Activated CD4-positive, alpha-beta T cell treated with anti-CD3 and anti-CD28 coated beads for 4 hours (primary cell): ENCODE measurements at places on chromosomes 2 and 18.

DNA sequence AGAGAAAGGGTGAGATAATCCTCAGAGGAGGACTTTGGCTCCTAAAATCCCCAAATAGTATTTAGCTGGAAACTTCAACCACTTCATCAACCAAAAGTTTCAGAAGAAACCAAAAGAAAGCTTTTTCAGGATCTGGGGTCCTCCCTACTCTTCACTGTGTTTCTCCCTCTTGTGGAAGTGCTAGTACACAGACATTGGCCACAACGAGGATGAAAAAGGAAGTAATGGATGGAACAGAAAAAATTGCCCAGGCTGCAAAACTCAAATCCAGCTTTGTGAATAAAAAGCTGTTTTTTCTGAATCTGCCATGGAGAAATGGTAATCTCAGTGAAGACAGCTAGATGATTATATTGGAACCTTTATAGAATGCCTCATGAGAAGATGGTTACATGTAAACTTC, 4.0 kb downstream of the PID1 start:
- DNase-seq: no peak

DNA sequence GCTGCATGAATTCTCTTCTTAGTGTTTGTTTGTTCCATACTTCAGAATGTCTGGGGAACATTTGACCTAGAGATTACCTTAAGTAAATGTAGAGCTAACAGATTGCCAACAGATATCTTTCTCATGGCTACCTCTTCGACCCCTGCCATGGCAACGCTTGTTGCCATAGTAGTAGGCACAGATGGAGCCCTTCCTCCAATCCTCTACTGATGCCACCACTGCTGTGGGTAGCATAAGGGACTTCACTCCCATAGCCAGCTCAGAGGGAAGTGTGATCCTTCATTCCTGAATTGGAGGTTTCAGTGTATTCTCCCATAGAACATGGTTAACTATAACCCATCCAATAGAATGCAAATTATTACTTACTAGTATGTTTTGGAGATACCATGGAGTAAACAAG, 543.6 kb upstream of the NRP2 start:
- no peak for DNase-seq

DNA sequence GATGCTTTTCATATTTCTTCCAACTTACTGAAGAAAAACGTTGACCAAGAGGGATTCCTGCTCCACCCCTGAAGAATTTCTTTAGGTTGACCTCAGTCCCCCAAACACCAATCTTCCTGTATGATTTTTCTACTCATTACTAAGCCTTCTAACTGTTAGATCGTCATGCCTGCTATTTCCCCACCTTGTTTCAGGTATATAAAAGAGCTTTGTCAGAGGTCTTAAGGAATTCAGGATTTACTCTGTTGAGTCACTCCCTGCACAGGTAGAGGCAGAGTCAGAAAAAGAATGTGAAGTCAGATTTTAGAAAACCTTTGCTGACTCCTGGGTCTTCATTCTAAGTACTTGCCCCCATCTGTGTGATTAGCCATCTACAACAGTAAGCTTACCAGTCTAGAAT, 83.8 kb upstream of the NOSTRIN start:
- DNase-seq: no peak

DNA sequence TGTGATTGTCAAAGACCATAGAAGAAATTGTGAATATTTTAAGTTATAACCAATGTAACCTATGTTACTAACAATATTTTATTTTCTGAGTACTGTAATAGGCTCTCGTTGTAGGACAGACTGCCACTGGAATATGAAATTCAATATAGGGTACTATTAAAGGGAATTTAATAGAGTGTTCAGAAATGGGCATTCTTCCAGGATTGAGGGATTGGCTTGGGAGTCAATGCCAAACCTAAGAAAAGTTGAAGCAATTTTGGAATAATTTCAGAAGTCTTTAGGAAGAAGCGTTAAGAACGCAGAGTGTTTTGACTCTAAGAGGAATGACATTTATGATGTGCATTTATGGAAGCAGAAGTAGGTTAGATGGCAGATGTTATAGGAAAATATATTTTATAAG, 79.0 kb downstream of the ACVR2A start:
- DNase-seq: no peak

- DNase-seq: no peak
These were observed 230.9 kb downstream of the LTBP1 start for GRCh38 chr2:33177627-33178026.

GRCh38 chr2:224894356-224894755, 147.9 kb downstream of the DOCK10 start:
- no peak for DNase-seq

GRCh38 chr18:31983020-31983419, 35.6 kb upstream of the RNF125 start:
- DNase-seq: no peak

DNA sequence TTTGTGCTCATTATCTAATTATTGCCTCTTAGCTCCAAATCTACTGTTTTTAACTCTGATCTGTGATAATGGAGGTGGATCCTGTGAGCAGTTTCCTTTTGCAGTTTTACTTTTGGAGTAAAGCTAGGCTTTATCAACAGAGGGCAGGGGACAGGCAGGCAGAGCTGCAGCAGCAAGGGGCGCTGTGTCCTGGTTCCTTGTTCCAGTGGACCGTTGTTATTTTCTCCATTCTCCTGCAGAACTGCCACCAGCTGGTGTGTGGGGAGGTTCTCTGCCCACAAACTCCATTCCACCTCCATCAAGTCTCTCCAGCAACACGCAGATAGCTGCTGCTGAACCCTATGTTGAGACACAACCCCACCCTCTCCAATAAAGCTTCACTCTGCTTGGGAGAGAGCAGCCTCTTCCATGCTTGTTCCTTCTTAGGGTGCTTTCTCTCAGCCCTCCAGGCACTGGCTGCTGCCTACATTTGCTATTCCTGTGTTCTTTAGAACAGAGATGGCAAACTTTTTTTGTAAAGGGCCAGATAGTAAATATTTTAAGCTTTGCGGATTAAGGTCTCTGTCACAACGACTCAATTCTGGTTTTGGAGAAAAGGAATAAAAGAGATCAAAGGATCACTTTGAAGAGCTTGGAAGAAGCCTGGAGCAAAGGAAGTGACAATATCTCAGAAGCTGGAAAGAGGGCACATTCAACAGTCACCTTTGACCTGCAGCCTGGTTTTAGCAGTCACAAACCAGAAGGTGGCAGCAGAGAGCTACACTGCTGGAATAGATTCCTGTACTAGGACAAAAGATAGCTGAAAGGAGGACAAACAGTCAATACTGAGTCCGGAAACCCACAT, 208.8 kb downstream of the CCDC178 start:
- DNase-seq: peak; percentile 24

DNA sequence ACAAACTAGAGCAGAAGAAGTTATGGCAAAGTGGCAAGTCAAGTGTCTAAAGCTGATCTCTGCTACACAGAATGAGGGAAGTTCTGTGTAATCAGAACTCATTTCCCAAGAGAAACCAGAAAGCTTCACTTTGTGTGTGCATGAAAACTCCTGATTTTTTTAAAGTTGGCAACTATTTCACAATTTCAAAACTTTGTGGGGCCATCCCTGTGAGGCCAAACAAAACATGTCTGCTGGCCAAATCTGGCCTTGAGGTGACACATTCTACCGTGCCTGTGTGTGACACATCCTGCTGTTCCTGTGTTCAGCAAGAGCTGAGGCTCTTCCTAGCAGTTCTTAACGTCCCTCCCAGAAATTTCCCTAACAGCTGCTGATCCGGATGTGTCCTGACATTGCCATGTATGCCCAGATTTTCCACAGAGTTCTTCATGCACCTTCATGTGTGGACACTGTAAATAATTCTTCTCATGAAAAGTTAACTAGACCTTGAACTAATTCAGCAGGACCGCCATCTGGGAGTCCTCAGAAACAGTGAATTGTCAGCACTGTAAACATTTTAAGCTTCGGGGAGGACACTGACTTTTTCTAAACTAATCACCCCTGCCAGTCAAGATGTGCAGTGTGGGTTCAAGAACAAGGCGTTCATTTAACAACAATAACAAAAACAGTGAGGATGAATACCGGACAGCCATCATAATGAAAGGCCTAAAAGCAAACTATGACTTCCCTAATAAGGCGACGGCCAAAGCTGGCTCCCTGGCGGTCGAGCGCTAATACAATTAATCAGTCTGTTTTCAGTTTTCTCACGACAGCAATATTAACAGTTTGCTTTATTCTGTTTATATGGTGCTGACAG, 99.0 kb downstream of the PLEKHM3 start:
- DNase-seq: no peak

DNA sequence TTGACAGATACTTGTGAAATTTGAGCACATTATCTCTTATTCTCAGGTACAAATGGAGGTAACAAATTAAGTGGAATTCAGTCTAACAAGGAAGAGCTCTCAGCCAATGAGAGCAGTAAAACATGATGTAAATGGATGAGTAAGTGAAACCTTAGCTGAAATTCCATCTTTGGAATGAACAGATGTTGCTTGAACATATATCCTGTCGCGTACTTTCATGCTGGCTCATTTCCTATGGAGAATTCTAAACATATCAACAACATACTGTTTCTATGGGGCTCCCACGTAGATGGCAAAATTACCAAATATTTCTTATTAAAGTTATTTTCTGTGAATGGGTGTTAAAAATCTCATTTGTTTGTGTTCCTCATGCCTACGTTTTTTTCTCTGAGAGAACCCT, 256.3 kb upstream of the LINC00305 start:
- no peak for DNase-seq

DNA sequence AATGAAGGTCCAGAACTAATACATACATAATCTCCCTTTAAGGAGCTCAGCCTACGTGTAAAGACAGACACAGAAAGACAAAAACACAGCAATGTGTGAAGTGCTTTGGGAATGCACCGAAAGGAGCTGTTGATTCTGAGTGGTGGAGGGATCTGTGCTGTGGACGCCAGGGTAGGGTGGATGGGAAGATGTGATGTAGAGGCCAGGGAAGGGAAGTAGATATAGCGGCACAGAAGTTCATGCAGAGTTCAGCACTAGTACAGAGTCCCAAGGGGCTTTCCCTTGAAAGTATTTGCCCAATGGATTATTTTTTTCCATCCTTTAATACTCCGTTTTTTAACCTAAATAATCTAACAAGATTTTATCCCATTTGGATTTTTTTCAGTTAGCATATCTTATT, 32.1 kb upstream of the DOCK10 start:
- DNase-seq: no peak

- no peak for DNase-seq
These were observed 10.1 kb downstream of the SP9 start for GRCh38 chr2:174344716-174345461.

DNA sequence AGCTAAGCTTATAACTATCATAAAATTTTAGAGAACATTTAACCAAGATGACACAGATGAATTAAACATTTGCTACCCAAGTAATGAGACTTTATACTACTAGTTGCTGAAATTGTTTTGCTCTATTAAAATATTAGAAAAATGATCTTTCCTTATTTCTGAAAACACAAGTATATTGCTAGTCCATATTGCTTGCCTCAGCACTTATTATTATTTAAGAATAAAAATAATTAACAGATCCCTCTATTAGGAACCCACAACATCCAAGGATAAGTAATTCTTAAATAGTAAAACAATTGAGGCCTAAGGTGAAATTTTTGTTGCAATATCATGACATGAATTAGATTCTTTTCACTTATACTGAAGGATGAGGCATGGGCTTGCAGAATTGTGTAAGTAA, 65.2 kb downstream of the CCDC148 start:
- no peak for DNase-seq

DNA sequence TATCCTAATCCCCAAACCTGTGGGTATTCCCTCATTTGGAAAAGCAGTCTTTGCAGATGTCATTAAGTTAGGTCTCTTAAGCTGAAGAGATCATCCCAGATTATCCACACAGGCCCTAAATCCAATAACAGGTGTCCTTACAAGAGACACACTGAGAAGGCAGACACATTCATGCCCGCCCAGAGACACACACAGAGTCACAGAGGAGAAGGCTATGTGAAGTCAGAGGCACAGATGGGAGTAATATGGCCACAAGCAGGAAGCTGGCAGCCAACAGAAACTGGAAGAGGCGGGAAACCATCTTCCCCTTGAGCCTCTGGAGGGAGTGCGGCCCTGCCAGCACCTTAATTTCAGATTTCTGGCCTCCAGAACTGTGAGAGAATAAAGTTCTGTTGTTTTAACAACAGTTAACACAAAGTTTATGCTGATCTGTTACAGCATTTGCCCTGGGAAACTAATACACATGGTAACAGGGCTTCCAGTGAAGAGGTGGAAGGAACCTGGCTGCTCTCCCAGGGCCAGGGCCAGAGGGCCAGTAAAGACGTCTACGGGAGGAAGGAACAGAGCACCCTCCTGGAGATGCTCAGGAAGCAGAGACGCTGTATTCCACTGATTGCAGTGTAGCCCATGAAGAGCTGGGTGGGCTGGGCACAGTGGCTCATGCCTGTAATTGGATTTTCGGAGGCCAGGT, 217.5 kb downstream of the GLI2 start:
- no peak for DNase-seq

DNA sequence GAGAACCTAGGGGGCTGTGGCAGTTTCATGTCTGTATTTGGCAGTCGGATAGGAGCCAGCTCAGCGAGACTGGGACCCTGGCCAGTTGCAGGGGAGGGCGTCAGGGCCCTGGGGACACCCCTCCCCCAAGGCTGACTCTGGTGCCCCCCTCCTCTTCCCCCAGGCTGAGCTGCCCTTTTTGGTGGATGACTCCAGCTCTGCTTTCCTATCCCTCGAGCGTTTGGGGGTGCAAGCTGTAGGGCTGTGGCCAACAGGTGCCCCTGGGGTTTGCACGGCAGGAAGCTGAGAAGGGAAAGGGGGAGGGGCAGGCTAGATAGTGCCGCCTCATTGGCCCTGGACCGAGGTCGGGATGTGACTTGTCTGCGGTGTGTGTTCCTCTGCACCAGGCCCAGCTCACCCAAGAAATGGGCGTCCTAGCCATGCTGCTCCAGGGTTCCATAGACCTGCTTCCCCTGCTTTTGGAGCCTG, 26.4 kb downstream of the SPEG start:
- DNase-seq: no peak

DNA sequence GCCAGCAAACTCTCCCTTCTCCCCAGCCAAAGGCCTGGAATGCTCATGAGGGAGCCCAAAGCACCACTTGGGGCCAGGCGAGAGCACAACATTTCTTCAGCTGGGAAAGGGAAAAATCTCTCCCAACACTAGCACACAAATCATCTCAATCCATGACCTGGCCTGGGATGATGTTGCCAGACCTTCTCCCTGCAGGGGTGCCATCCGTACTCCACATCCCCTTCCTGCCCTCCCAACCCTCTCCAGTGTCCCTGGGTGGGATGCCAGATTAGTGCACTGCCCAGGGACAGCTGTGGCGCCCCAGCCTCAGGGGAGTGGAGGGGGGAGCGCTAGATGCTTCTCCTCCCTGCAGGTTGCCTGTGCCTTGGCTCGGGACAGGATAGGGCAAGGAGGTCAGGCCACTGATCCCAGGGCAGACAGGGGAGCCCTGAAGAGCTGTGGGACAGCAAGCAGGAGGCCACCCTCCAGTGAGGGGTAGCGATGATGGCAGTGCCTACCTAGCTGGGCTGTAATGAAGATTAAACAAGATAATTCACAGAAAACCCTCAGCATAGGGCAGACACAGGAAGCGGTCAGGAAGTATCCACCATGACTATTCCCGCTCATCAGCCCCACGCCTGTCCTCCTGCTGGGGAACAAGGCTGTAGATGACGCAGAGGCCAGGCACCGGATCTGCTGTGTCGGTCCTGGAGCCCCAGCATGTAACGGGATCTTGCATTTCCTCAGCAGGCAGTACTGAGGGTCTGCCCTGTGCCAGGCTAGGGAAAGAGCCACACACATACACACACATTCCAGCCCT, 31.1 kb downstream of the SERTAD2 start:
- no peak for DNase-seq

- no peak for DNase-seq
These were observed 106.5 kb upstream of the ETAA1 start for GRCh38 chr2:67290451-67291290.

GRCh38 chr2:130370490-130370889, 14.6 kb downstream of the PTPN18 start:
- peak; percentile 28 for DNase-seq
